ENCODE measurements at places on chromosomes 12 and 14.
A peak's percentile ranks its signal among the peaks of the same experiment; 100 is the strongest.

DNA sequence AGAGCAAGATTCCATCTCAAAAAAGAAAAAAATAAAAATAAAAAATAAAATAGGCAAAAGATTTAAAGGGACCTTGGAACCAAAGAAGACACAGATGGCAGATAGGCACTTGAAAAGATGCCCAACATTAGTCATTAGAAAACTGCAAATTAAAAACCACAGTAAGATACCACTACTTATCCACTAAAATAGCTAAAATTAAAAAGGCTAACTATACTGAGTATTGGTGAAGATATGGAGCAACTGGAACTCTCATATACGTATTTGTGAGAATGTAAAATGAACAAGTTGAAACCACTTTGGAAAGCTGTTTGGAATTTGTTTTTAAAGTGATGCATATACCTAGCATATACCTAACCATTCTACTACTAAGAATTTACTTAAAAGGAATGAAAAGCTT, 22.3 kb downstream of the BLTP3B start:
- no peak for DNase-seq

GRCh38 chr14:100611811-100612480, 24.7 kb upstream of the BEGAIN start:
- DNase-seq: no peak

GRCh38 chr14:105876829-105877228, 350.4 kb downstream of the TMEM121 start:
- DNase-seq: no peak

DNA sequence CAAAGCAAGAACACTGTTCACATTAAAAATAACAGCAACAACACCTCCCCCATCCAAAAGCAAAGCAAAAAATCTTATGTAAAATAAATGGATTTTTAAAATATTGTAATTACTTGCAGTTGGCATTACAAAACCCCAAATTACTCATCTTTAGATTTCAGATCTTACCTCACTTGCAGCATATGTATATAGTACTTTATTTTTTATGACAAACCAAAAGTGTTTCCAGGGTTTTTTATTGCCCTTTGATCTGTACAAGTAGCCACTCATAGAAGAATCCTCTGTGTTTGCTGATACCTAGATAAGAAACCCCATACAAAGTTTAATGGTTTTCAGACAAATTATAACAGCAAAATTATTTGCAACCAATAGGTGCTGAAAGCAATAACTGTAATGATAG, 12.2 kb upstream of the NR2C1 start:
- DNase-seq: no peak

DNA sequence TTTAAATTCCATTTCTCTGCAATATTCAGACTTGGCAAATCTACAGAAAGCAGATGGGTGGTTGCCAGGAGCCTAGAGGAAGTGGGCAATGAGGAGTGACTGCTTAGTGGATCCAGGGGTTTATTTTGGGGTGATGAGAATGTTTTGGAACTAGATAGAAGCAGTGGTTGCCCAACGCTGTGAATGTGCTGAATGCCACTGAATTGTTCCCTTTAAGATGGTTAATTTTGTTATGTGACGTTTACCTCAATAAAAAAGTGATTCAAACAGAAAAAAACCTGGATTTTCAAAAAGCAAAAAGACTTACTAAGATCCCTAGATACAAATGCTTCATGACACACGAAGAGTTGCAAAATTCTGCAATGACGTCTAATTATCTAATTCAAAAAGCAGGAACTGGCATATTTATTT, 34.2 kb downstream of the DAO start:
- DNase-seq: no peak

GRCh38 chr12:107590413-107590812, 95.2 kb upstream of the PWP1 start:
- DNase-seq: no peak

DNA sequence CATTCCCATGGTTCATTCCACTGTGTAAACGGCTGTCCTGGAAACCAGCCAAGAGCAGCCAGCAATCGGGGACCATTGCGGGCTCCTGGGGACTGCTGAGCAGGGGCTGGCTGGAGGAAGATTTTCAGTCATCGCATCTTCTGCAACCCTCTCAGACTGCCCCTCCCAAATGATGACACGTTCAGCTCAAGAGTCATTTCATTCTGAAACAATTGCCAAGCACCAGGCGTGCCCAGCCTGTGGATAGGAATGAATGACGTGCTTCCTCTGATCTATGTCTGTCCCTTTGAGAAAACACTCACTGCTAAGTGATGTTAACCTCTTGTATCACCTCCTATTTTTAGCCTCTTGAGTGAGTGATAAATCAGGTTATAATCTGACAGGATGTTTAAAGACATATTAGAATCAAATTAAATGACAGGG, 62.0 kb downstream of the NDUFA12 start:
- DNase-seq: peak; percentile 51

- DNase-seq: no peak
These were observed 23.1 kb downstream of the RHOF start for GRCh38 chr12:121770388-121770787.

- DNase-seq: no peak
These were observed 7.0 kb downstream of the CCDC63 start for GRCh38 chr12:110853836-110854235.

DNA sequence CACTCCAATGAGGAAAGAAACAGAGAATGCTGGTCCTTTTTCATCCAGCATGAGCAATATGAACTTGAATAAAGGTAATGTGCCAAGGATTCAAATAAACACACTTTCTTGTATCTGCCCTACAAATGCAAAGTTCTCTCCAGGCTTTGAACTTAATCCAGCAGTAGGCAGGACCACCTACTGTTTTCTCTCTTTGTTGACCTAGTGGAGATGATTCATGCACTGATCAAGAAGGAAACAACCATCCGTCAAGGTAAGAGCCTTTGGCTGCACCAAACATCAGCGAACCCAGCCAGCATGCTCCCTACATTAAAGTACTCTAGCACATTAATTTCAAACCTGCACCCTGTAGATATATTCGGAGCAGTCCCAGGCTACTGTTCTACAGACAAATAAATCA, 489.3 kb downstream of the GALC start:
- DNase-seq: no peak

- no peak for DNase-seq
These were observed 1.1 kb upstream of the SENP1 start for GRCh38 chr12:48106681-48107613.

DNA sequence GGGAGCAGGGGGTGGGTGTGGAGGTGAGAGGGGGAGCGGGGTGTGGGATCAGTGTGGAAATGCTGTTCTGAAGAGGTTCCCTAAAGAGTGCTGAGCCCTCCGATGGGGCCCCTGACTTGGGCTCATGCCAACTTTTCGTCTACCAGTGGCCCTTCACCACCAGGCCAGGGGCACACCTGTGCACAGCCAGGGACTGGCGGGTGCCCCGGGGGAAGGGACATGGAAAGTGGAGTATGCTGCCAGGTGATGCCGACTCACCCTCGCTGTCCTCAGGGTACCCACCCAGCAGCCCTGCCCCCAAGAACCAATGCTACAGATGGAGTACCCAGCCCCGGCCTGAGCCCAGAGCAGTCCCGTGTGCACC, 26.2 kb downstream of the AMN start:
- no peak for DNase-seq

- DNase-seq: no peak
These were observed 642.3 kb downstream of the RPS29 start for GRCh38 chr14:48943913-48944312.

GRCh38 chr14:104678346-104678745, 11.1 kb upstream of the INF2 start:
- peak; percentile 35 for DNase-seq

- DNase-seq: no peak
These were observed 146.0 kb upstream of the RPH3A start for GRCh38 chr12:112645586-112645985.

DNA sequence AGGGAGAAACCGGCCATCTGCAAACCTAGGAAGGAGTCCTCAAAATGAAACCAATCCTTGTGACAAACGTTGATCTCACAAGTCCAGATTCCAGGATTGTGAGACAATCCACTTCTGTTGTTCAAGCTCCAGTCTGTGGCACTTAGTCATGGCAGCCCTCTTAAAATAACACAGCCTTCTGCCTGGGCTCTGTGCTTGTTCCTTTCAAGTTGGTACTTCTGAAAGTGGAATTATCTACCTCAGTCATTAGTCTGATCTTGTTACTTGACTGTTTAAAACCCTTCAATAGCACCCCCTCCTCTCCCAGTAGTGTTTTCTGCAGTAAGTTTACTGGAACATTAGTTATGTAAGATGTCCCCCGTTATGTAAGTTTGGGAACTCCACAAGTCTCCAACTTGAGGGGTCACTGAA, 111.0 kb upstream of the HIF1A start:
- no peak for DNase-seq

DNA sequence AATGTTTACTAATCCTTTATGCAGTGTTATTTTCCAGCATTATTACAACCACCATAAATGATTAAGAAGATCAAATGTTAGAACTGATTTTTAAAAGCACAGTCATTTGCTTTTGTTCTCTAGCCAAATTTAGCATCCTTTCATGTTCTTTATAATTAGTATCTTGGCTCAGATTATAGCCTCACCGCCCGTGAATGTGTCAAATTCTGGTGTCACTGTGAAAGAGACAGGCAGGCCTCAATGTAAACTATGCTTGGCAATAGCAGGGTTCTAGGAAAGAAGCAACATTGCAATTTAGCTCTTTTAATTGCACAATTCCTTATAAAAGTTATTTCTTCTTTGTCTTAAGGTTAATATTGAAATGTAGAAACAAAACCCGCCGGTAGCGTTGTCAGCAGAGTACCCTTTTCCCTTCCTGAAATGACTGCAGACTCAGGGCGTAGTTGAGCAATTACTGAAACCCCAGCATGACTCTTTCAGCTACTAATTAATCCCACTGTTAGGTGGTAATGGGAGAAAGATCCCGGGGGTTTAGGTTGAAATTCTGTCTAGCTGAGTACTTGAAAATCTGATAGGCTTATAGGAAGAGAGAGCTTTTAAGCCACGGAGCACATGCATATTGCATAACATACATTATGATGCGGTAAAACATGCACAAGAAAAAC, 1600.5 kb upstream of the SEL1L start:
- no peak for DNase-seq

DNA sequence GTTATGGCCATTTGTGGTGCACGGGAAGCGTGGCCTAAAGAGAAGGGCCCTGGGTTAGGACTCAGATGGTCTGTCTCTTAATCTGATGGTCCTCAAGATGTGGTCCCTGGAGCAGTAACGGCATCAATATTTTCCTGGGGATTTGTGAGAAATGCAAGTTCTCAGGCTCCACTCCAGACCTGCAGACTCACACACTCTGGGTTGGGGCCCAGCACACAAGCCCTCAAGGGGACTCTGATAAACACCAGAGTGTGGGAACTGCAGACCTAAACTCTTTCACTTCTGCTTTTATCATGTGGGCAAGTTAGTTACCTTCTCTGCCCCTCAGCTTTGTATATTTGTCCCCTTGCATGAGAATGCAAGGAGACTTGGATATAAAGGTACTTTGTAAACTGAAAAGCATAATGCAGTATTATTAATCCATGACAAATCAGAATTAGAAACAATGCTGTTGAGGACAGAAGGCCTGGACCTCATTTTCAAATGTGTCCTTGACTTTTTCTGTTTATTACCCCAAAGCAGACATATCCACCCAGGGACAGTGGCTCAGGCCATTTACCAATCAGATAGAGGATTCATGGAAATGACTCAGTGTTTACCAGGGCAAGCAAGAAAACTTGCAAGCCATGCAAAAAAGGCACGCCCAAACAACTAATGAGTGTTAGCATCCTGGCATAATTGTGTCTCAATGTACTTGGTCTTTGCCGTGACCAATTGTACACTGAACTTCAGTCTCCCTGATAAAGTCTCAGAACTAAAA, 157.0 kb downstream of the ASCL1 start:
- no peak for DNase-seq

DNA sequence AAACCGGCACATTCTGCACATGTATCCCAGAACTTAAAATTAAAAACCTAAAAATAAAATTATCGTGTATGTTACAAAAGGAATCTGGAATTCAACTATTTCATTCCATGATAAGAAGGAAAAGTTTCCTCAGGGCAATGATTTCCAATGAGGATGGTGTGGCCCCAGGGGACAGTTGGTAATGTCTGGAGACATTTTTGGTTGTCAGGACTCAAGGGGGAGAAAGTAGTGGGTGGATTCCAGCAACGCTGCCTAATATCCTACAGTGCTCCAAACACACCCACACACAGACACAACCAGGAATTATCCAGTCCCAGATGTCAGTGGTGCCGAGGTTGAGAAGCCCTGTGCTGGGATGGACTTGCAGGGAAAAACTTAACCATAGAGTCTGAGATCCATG, 228.3 kb downstream of the TMEM132D start:
- no peak for DNase-seq

GRCh38 chr12:633731-634130, 29.5 kb downstream of the NINJ2 start:
- DNase-seq: no peak

GRCh38 chr12:131333136-131333535, 377.8 kb upstream of the SFSWAP start:
- no peak for DNase-seq

GRCh38 chr12:89950421-89950820, 241.8 kb upstream of the ATP2B1 start:
- DNase-seq: no peak

- no peak for DNase-seq
These were observed 121.0 kb upstream of the GARIN2 start for GRCh38 chr14:67068251-67068650.

- DNase-seq: peak; percentile 86
These were observed 192.4 kb upstream of the SLC16A7 start for GRCh38 chr12:59403259-59403932.

DNA sequence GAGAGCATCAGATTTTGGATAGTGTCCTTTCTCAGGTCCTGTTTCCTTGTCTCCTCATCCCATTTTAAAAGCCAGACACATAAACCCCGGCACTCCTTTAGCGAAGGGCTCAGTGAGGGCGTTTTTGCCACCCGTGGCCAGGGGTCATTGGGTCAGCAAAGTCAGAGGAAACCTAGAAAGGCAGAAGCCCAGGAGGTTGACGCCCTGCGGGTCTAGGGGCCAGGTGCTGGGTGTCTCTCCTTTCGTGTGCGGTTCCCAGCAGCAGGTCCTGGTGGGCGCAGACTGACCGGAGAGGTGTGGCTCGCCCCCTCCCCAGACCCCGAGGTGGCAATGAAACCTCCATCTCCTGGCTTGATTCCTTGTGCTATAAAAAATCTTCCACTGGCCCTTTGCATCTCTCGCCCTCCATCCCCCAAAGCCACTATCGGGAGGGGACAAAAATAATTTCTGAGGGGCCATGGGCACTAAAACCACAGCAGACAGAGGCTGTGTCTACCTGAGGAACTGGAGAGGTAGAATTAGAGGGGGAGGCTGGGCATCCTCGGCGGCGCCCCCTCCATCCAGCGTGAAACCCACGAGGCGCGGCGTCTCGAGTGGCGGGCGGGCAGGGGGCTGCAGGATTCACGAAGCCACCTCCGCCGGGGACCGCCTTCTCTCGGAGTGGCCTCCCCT, 858 bp upstream of the FRMD6 start:
- no peak for DNase-seq

GRCh38 chr12:14729586-14729985, 33.2 kb upstream of the GUCY2C start:
- DNase-seq: no peak

DNA sequence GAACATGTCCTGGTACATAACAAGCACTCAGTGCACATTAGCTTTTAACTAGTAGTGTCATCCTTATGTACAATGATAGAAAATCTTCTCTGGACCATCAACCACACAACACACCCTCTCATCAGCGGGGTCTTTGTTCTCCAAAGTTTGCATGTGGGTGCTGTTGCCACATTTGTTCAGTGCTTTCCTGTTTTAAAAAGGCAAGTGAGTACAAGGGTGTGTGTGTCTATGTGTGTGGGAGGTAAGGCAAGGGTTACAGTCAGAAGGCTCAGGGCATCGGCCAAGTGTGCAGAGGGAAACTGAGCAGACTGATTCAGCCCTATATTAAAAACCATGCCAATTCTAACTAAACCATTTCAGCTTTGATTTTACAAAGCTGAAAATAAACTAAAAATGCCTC, 17.9 kb downstream of the KRT76 start:
- no peak for DNase-seq

Data from fibroblast of skin of left quadriceps (primary cell).